ENCODE measurements at places on chromosomes 7 and 10.

GRCh38 chr7:143239813-143240212 lies 18.0 kb downstream of the TAS2R40 start:
- H3K36me3 ChIP-seq: no peaks in the 10 kb centered on the region
- H3K27ac ChIP-seq: no peak overlapping the region
- no peak overlapping the region for H3K4me3 ChIP-seq

DNA sequence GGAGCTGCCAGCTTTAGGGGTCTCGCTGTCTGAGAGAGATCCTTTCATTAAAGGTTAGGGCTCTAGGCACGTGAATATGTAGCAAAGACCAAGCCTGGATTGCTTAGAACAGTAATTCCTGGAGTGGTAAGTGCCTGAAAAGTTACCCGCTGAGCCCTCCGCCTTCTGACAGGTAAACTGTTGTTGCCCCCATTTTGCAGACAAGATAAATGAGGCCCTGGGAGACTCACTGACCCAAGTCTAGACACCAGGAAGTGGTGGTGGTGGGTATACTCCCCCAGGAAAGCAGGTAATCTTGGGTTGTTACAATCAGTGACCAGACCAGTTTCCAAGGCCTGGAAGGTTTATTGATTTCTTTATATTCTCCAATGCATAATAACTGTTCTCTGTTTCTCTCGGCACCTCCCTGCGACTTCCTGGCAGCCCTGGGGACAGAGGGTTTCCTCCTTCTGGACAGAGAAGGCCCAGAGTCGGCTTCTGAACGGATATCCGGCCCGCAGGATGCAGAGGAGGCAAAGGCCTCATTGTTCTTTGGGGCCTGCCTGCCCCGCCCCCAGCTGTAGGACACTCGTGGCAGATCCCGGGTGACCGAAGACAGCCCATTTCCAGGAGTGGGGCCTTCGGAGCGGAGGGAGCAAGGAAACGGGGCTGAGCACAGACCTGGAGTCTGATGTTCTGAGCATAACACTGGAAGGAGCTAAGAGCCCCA lies 1.3 kb upstream of the GRK5 start:
- H3K36me3 ChIP-seq: no peaks in the 10 kb centered on the region
- H3K4me1 ChIP-seq: peaks cover 1% of the 10 kb centered on the region
- H3K27ac ChIP-seq: no peak overlapping the region
- DNase-seq: no peak
- H3K27me3 ChIP-seq: peaks cover 12% of the 10 kb centered on the region

DNA sequence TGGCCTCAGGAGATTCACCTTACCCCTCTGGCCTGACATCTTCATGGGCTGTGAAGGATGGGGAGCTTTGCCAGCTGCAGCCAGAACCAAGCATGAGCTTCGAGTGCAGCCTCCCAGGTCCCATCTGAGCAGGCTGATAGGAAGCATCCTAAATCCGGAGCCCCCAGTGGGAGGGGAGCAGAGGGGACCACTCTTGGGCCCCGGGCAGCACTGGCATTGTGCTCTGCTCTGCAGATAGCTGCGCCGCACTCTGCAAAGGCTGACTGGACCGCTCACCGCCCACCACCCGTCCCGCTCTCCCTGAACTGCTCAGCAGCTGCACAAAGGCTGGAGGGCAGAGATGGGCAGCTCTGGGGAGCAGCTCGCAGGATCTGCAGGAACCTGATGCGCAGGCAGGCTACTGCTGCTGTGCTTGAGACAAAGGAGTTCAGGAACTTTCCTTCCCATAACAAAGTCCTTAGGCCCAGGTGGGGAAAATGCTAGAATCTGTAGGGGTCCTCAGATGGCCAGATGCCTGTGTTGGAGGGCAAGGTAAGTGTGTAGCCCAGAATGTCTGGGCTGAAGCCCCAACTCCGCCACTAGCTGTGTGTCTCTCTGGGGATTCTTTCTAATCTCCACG lies 51.8 kb downstream of the ARHGAP22 start:
- no peaks in the 10 kb centered on the region for H3K36me3 ChIP-seq
- H3K27me3 ChIP-seq: no peaks in the 10 kb centered on the region
- DNase-seq: no peak
- H3K4me1 ChIP-seq: no peaks in the 10 kb centered on the region
- no peak overlapping the region for H3K27ac ChIP-seq

- no peak for DNase-seq
- H3K27ac ChIP-seq: no peak overlapping the region
- H3K36me3 ChIP-seq: no peaks in the 10 kb centered on the region
- H3K4me1 ChIP-seq: no peaks in the 10 kb centered on the region
Observed at GRCh38 chr7:794671-795329, 37.5 kb upstream of the SUN1 start.

- H3K27me3 ChIP-seq: no peaks in the 10 kb centered on the region
- no peak for DNase-seq
- no peaks in the 10 kb centered on the region for H3K4me1 ChIP-seq
- H3K36me3 ChIP-seq: no peaks in the 10 kb centered on the region
- H3K27ac ChIP-seq: no peak overlapping the region
Observed at GRCh38 chr7:50620433-50620832, 55.2 kb upstream of the DDC start.

GRCh38 chr10:75865413-75866299 lies 434.2 kb downstream of the LRMDA start:
- H3K27ac ChIP-seq: no peak overlapping the region
- H3K4me1 ChIP-seq: no peaks in the 10 kb centered on the region
- H3K27me3 ChIP-seq: no peaks in the 10 kb centered on the region

All from iPS DF 6.9 (cell line).